ENCODE measurements at places on chromosomes 3 and 15. TPM values are rescaled to one million over a fixed set of nuclear protein-coding genes. Genes with fewer than 3 reads are reported as not detected.

Gene TTC21A
- 1.4 TPM for total RNA-seq

Gene NR2E3
- total RNA-seq = not detected

Gene ALPK3
- total RNA-seq = 0.25 TPM

Gene TYRO3
- 5.3 TPM for total RNA-seq

DNA sequence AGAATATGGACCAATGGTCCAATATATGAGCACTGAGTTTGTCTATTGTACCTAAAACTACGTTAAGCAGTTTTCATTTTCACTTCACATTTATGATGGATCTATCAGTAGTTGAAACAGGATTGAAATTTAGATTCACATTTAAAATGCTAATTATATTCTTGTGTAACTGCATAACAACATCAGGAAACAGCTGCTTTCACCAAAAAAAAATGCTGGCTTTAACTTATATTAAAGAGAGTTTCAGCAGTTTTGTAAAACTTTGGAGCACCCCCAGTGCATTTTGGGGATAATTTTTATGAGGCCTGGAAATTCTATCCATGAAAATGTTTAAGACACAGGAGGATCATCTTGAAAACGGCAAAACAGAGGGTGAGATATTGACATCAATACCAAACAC is 142.8 kb upstream of the ROBO2 start:
- DNase-seq = no peak

- DNase-seq = no peak
Measured at GRCh38 chr3:122313281-122313680, 11.8 kb upstream of the CSTA start.

DNA sequence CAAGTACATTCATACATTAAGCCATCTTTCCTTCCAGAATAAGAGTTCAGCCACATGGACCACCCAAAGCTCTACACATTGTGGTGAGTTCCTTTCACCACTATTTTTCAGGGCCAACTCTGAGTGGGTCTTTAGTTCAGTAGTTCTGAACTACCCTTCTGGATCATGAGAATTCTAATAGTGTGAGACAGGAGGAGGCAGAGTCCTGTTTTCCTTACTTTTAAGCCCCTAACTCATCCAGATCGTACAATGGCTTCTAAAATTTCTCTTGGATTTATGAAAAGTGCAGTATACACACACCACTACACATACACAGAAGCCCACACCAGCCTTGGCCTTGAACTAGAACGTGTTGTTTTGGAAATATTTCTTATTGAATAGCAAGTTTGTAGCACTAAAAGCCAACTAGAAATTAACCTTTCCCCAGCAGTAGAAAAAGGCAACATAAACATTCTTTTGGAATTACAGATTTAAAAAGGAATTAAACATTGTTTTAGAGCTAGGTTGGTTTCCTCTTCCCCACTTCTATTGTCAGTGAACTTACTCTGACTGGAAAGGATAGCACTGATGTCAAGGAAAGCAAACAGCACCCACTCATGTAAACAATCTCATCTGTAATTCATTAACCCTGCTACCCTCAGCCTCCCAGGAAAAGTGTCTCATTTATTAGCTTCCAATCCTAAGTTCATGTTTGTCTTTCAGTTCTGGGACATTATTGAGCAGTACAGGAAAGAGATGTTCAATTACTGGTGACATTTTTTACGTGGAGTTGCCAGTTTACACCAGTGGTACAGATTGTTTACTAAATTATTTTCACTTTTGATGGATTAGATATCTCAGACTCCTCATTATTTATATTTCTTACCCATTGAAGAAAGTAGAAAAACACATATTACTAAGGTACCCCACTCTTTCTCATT is 95.7 kb upstream of the AGTR1 start:
- DNase-seq = no peak

DNA sequence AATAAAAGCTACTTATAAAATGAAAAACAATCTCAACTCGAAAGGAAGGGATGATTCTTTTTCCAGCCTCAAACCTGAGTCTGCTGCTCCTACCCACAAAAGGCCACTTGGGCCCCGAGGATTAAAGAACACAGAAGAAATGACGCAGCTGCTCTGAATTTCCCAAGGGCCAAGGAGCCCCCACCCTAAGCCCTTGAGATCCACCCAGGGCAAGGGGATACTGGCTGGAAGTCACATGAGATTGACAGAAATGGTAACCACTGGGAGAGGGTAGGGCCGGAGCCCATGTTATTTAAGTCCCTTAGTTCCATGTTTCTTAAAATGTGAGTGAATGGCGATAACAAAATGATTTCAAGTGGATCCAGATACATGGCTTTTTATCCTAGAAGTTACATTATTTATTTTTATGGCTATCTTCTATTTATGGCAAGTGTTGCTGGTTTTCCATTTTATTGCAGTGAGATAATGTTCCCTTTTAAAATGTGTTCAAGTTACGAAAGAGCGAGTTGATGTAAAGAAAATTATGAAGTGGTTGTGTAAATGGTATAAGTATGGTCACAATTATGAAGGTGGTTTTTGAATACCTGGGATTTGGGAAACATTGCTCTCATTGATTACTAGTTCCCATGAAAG is 16.8 kb downstream of the IGDCC4 start:
- no peak for DNase-seq

- DNase-seq = peak; percentile 44
Measured at GRCh38 chr15:66923438-66923881, 141.9 kb upstream of the SMAD3 start.

DNA sequence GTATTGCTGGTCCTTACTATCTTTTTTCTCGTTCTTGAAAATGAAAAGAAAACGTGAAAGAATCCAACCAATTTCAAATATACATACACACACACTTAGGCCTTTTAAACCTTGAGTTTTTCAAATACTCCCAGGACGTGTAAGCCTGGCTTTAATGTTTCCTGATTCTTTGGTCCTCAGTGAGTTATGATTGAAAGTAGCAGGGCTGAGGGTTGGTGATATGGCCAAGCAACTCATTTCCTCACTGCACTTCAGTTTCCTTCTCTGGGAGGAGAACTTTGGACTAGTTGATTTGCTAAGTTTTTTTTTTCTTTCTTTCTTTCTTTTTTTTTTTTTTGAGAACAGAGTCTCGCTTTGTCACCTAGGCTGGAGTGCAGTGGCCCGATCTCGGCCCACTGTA is 34.6 kb downstream of the CHD2 start:
- no peak for DNase-seq

- DNase-seq = no peak
Measured at GRCh38 chr3:183213415-183214276, 39.4 kb upstream of the B3GNT5 start.

Measured in M059J (cell line).